ENCODE measurements at places on chromosomes 12 and 14.

DNA sequence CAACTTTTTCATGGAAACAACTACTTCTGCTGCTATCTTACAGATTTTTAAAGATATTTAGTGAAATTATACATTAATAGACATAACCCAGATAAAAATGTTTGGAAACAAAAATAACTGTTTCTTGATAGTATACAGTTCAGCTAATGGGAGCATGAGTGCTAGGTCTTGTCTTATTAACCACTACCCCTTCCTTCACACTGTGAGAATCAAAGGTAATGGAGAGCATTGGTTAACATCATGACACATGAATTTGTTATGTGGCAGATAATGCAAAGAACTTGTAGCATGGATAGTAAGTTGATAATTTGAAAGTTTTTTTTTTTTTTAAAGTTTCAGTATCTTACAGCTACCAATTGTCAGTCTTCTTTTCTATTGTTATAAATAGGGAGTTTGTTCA is 44.2 kb downstream of the CCDC91 start:
- DNase-seq, result no peak
- peaks cover 3% of the 10 kb centered on the region for H3K4me1 ChIP-seq
- no peak overlapping the region for H3K27ac ChIP-seq
- H3K4me3 ChIP-seq, result no peak overlapping the region
- no peaks in the 10 kb centered on the region for H3K36me3 ChIP-seq

GRCh38 chr14:33030386-33030785 is 91.7 kb downstream of the NPAS3 start:
- H3K27me3 ChIP-seq, result no peaks in the 10 kb centered on the region
- H3K4me3 ChIP-seq, result no peak overlapping the region
- no peak overlapping the region for H3K27ac ChIP-seq
- no peaks in the 10 kb centered on the region for H3K36me3 ChIP-seq

- no peak overlapping the region for H3K27ac ChIP-seq
- H3K36me3 ChIP-seq, result no peaks in the 10 kb centered on the region
- no peaks in the 10 kb centered on the region for H3K27me3 ChIP-seq
- no peaks in the 10 kb centered on the region for H3K4me1 ChIP-seq
Observed at GRCh38 chr12:97597031-97597751, 134.6 kb downstream of the RMST start.

DNA sequence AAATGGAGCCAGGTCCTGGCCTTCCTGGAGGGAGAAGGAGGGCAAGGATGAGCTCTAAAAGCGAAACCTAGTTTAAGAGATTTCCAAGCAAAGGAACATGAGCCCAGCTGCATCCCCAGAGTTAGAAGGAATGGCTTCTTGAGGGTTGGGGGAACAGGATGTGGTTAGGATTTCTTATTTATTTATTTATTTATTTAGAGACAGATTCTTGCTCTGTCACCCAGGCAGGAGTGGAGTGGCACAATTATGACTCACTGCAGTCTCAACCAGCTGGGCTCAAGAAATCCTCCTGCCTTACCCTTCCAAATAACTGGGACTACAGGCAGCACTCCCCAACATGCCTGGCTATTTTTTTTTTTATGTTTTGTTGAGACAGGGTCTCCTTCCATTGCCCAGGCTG is 25.3 kb upstream of the TMEM106C start:
- H3K36me3 ChIP-seq, result no peaks in the 10 kb centered on the region
- no peaks in the 10 kb centered on the region for H3K27me3 ChIP-seq
- no peak overlapping the region for H3K27ac ChIP-seq
- H3K4me3 ChIP-seq, result no peak overlapping the region
- H3K4me1 ChIP-seq, result no peaks in the 10 kb centered on the region

DNA sequence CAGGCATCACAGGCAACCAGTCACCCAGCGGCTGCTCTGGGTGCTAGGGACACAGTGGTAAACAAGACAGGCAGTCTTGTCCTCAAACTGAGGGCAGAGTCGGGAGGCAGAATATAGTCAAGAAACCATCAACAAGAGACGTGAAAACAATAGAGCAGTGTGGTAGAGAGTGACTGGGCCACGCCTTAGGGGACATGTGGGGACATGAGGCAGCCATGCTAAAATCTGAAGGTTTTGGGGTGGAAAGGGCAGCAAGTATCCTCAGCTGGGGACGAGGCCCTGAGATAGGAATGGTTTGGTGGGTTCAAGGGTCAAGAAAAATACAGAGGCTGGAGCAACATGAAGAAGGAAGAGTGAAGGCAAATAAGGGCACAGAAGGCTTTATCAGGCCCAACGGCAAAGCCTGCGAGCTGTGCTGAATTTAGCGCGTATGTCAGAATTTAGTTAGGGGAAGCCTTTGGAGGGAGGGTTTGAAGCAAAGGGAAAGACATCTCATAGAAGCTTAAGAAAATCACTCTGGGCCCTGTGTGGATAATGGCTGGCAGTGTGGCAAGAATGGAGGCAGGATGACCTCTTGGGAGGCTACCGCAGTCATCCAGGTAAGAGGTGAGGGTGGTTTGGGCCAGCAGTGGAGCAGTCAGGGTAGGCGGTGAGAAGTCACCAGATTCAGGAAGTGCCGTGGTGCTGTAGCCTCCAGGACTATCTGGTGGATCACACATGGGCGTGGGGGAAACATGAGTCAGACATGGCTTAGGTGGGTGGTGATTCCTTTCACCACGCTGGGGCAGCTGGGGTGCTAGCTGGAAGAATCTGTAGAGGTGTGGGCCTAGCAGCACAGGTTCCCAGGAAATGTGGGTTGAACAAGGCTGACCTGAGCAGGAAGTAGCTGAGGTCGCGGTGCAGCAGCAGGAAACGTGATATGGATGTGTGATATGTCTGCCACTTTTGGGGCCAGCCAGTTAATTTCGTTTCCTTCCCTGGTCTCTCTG is 3.0 kb downstream of the EVL start:
- H3K4me3 ChIP-seq, result no peak overlapping the region
- H3K27ac ChIP-seq, result peak overlapping the region; percentile 53
- H3K27me3 ChIP-seq, result no peaks in the 10 kb centered on the region

GRCh38 chr14:24032727-24033418 is 18.9 kb upstream of the CARMIL3 start:
- H3K4me3 ChIP-seq, result no peak overlapping the region
- H3K36me3 ChIP-seq, result no peaks in the 10 kb centered on the region
- H3K27me3 ChIP-seq, result no peaks in the 10 kb centered on the region
- no peak overlapping the region for H3K27ac ChIP-seq
- DNase-seq, result no peak

DNA sequence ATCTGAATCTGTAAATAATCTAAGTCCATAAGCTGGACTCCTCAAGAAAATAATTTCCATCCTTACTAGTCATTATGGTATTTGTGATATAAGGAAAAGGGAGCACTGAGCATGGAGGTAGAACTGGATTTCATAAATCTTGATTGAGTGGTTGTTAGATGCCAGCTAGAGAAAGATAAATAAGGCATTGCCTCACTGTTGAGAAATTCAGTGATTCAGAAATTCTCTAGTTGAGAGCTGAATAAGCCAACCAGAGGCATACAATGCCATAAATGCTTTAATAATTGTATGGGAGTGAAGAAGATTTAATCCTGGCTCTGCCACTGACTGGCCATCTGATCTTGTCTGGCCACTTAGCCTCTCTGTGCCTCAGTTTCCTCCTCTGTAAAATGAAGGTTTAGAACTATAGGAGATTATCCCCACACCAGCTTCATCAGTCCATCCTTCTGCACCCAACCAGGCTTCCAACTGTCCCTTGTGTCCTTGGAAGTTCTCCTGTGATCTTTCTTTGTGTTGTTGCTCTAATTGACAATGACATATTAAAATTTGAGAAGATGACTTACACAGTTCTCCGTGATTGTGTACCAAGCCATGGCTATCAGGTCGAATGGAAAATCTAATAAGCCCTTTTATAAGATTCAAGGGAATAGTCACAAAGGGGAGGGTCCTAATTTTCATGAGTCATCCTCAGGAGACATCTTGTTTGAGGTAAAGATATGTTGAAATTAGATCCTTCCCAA is 394.3 kb downstream of the EGLN3 start:
- no peaks in the 10 kb centered on the region for H3K27me3 ChIP-seq
- no peaks in the 10 kb centered on the region for H3K36me3 ChIP-seq
- no peaks in the 10 kb centered on the region for H3K4me1 ChIP-seq
- H3K27ac ChIP-seq, result no peak overlapping the region
- no peak overlapping the region for H3K4me3 ChIP-seq

GRCh38 chr12:60197589-60197988 is 601.8 kb downstream of the SLC16A7 start:
- H3K4me3 ChIP-seq, result no peak overlapping the region
- no peaks in the 10 kb centered on the region for H3K4me1 ChIP-seq
- DNase-seq, result no peak
- H3K36me3 ChIP-seq, result no peaks in the 10 kb centered on the region
- H3K27ac ChIP-seq, result no peak overlapping the region

DNA sequence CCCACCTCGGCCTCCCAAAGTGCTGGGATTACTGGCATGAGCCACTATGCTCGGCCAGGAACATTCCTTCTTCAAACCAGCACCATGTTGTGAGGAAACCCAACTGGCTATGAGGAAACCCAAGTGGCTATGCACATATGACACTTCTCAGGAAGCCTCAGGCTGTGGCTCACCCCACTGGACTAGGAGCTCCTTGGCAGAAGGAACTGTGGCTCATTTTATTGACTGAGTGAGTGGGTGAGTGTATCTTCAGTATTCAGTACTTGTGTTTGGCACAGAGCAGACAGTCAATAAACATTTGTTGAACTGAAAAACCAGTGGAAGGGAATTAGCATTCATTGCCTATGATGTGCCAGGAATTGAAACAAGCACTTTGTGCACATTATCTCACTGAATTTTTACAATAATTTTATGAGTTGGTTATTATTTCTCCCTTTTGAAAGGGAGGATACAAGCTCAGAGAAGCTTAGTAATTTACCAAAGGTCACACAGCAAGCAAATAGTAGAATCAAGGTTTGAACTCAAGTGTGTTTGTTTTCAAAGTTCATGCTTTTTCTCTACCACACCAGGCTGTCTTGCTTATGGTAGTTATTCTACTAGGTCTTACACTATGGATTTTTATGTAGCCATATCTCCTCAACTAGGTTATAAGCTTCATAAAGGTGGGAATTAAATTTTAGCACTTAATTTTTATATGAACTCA is 121.6 kb downstream of the VEZT start:
- H3K27me3 ChIP-seq, result no peaks in the 10 kb centered on the region
- no peaks in the 10 kb centered on the region for H3K36me3 ChIP-seq
- H3K27ac ChIP-seq, result no peak overlapping the region

DNA sequence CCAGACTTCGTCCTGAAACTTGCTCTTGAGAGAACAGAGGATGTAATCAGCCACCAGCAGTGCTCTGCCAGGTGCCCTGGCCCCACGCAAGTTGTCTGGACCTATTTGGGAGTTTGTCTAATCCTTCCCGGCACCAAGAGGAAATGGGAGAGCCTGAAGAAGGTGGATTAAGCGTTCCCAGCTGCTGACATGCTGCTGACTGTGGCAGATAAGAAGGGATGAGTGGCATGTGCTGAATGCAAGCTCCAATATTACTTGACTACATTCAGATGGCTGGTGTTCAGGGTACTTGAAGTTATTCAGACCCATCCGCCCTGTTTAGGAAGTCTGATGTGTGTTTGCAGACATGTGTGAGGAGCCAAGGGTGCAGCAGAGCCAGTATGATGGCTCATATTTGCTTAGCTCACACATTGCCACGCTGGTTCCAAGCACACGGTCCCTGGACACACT is 440.6 kb upstream of the CCDC196 start:
- H3K4me1 ChIP-seq, result no peaks in the 10 kb centered on the region
- DNase-seq, result no peak
- H3K27ac ChIP-seq, result no peak overlapping the region
- H3K27me3 ChIP-seq, result no peaks in the 10 kb centered on the region

GRCh38 chr14:104130974-104131651 is 7.3 kb upstream of the KIF26A start:
- H3K36me3 ChIP-seq, result no peaks in the 10 kb centered on the region
- peaks cover 4% of the 10 kb centered on the region for H3K4me1 ChIP-seq
- no peaks in the 10 kb centered on the region for H3K27me3 ChIP-seq
- no peak overlapping the region for H3K4me3 ChIP-seq
- no peak overlapping the region for H3K27ac ChIP-seq

GRCh38 chr14:51933191-51933590 is 56.2 kb upstream of the RTRAF start:
- H3K27ac ChIP-seq, result no peak overlapping the region
- H3K27me3 ChIP-seq, result no peaks in the 10 kb centered on the region
- DNase-seq, result no peak
- H3K4me3 ChIP-seq, result no peak overlapping the region

- no peak overlapping the region for H3K4me3 ChIP-seq
- no peaks in the 10 kb centered on the region for H3K4me1 ChIP-seq
- H3K36me3 ChIP-seq, result no peaks in the 10 kb centered on the region
- H3K27me3 ChIP-seq, result no peaks in the 10 kb centered on the region
- DNase-seq, result no peak
Observed at GRCh38 chr12:108756421-108756820, 25.1 kb upstream of the CORO1C start.

DNA sequence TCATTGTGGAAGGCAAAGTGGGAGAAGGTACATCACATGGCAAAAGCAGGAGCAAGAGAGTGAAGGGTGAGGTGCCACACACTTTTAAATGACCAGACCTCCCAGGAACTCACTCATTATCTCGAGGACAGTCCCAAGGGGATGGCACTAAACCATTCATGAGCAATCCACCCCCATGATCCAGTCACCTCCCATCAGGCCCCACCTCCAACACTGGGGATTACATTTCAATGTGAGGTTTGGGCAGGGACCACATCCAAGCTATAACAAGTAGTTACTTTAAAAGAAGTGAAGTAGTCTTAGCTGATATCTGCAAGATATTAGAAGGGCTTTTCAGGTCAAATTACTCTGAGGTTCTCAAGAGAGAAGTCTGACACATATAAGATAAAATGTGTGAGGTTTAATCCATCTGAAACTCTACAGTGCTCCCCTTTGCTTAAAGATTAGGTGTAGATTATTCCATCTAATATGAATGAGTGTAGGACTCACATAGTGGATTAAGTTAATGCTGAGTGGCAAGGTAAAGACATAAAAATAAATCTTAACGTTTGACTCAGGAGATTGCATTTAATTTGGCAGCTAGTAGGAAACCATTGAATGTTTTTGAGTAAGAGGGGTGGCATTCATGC is 130.8 kb downstream of the TMX1 start:
- no peak for DNase-seq
- H3K4me1 ChIP-seq, result no peaks in the 10 kb centered on the region
- H3K27ac ChIP-seq, result no peak overlapping the region
- no peak overlapping the region for H3K4me3 ChIP-seq
- no peaks in the 10 kb centered on the region for H3K27me3 ChIP-seq

GRCh38 chr14:25150934-25151790 is 101.2 kb upstream of the STXBP6 start:
- DNase-seq, result no peak
- no peaks in the 10 kb centered on the region for H3K36me3 ChIP-seq
- H3K27ac ChIP-seq, result no peak overlapping the region

DNA sequence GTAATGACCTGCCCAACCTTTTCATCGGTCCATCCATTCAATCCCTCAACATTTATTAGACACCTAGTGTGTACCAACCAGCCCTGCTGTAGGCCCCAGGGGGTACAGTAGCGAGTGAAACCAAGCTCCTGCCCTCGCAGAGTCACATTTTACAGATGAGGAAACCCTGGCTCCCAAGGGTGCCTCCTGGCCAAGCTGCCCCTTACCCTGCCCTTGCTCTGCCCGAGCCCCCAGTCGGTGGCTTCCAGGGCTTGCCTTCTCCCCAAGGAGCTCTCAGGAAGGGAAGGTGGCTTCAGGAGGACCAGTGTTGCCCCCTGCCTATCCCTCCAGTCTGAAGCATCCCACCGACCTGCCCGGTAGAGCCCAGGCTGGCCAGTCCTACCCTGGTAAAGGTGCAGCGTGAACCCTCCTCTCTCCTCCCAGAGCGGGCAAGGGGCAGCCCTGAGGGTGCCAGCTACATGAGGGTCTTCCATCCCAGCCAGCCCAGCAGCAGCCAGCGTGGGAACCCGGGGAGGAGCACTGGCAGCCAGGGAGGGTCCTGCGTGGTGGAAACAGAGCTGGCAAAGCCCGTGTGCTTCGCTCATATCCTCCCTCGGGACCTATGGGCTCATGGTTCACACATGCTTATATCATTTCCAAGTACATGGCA is 670 bp upstream of the BEGAIN start:
- DNase-seq, result no peak
- no peaks in the 10 kb centered on the region for H3K36me3 ChIP-seq
- H3K4me3 ChIP-seq, result no peak overlapping the region
- peaks cover 5% of the 10 kb centered on the region for H3K4me1 ChIP-seq
- no peaks in the 10 kb centered on the region for H3K27me3 ChIP-seq
